Spinal cord (tissue), 10 donors: ENCODE measurements at places on chromosomes 7 and 10. TPM values are rescaled to one million over a fixed set of nuclear protein-coding genes. Genes with fewer than 3 reads are reported as not detected.

- DNase-seq: no peak
- H3K27ac ChIP-seq: no peak overlapping the region
- no peaks in the 10 kb centered on the region for H3K27me3 ChIP-seq
- no peak overlapping the region for H3K4me3 ChIP-seq
- no peaks in the 10 kb centered on the region for H3K36me3 ChIP-seq
These were observed 24.9 kb downstream of the SAMD8 start for GRCh38 chr10:75136346-75136745.

IDI2 gene
- polyA plus RNA-seq: not detected

LRRC72 gene
- 0.17 TPM for polyA plus RNA-seq

- DNase-seq: no peak
- H3K27ac ChIP-seq: no peak overlapping the region
- H3K4me1 ChIP-seq: no peaks in the 10 kb centered on the region
- no peaks in the 10 kb centered on the region for H3K27me3 ChIP-seq
- H3K36me3 ChIP-seq: no peaks in the 10 kb centered on the region
These were observed 353.3 kb upstream of the VSTM2A start for GRCh38 chr7:54188843-54189242.

DNA sequence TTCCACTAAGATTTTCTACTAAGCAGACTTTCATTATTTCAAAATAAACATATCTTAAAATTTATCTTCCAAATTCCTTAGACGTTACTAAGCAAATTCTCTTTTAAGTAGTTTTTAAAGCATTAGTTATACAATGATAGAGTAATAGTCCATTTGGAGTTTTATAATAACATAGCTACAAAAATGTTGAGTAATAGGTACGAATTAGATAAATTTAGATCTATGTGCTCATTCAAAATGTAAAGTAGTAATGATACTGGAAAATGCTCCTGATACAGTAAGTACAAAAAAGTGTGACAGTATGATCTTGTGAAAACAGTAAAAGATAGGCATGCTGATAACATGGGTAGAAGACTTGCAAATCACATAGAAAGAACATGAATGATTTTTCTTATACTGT is 4.5 kb downstream of the DMTF1 start:
- no peak for DNase-seq
- no peaks in the 10 kb centered on the region for H3K27me3 ChIP-seq
- no peaks in the 10 kb centered on the region for H3K4me1 ChIP-seq
- no peak overlapping the region for H3K27ac ChIP-seq
- peaks cover 3% of the 10 kb centered on the region for H3K36me3 ChIP-seq

- no peaks in the 10 kb centered on the region for H3K27me3 ChIP-seq
- peak; percentile 67 for DNase-seq
- H3K4me3 ChIP-seq: no peak overlapping the region
- H3K27ac ChIP-seq: no peak overlapping the region
- H3K36me3 ChIP-seq: no peaks in the 10 kb centered on the region
- H3K4me1 ChIP-seq: no peaks in the 10 kb centered on the region
These were observed 217.6 kb upstream of the TCF7L2 start for GRCh38 chr10:112732277-112732921.

GRCh38 chr10:52540479-52540984 is 226.5 kb downstream of the DKK1 start:
- H3K36me3 ChIP-seq: no peaks in the 10 kb centered on the region
- no peaks in the 10 kb centered on the region for H3K27me3 ChIP-seq
- H3K27ac ChIP-seq: no peak overlapping the region
- no peaks in the 10 kb centered on the region for H3K4me1 ChIP-seq
- H3K4me3 ChIP-seq: no peak overlapping the region

DNA sequence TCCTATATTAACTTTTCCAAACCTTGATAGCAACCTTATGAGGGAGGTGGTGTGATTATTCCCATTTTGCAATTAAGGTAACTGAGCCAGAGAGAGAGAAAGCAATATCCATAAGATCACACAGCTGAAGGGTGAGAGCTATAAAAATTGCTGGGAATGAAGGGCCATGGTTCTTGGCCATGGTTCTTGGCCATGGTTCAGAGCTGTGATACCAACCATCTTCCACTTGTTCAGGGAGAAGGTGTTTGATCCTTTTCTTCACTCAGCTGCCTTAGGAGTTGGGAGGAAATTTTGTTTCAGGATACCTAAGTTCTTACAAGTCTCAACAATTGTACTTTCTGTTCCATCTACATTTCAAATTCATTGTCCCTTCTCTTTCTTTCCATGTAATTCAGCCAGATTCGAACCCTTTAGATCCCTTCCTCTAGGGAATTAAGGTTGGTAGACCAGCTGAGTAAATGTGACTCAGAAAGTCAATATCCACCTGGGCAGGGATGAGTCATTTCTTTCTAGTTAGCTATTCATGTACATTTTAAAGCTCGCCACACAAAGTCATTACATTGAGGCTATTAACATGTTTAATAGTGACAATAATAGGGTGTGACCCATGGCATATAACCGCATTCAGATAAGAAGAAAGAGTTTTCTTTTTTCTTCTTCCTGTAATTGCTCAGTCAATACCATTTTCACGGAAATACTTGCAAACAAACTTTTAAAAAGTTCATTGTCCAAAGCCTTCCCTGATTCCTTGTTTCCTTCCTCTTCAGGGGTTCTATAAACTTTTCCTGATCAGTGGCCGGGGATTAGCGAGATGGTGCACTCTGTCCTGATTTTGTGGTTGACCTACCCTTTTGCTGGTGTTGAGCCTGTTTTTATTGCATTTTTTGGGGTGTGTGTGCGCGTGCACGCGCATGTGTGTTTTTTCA is 143.4 kb downstream of the TCF7L2 start:
- no peak for DNase-seq
- no peak overlapping the region for H3K4me3 ChIP-seq
- H3K27me3 ChIP-seq: no peaks in the 10 kb centered on the region
- no peak overlapping the region for H3K27ac ChIP-seq
- peaks cover 8% of the 10 kb centered on the region for H3K4me1 ChIP-seq
- no peaks in the 10 kb centered on the region for H3K36me3 ChIP-seq

DNA sequence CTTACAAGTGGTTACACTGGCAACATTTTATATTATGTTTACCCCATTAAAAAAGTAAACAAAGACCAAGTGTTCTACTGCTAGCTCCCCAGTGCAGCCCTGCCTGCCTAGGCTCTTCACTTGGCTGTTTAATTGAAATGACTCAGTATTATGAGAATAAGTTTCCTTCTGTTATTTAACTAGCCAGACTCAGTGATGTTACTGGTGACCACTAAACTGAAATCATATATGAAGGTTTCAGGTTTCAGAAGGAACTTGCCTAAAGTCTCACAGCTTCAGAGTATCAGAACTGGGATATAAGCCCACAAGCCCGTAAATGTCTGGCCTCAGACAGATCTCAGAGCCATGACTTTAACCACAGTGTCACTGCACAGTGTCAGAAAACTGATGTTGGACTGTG is 66.8 kb upstream of the EXOC4 start:
- H3K36me3 ChIP-seq: no peaks in the 10 kb centered on the region
- no peak for DNase-seq
- no peak overlapping the region for H3K27ac ChIP-seq
- no peak overlapping the region for H3K4me3 ChIP-seq
- H3K4me1 ChIP-seq: no peaks in the 10 kb centered on the region
- H3K27me3 ChIP-seq: no peaks in the 10 kb centered on the region

HK1 gene
- polyA plus RNA-seq: 142 TPM
